ENCODE measurements at places on chromosomes 6 and 20. TPM values are rescaled to one million over a fixed set of nuclear protein-coding genes. Genes with fewer than 3 reads are reported as not detected.

The CD24 gene
- total RNA-seq: 1,371 TPM

DNA sequence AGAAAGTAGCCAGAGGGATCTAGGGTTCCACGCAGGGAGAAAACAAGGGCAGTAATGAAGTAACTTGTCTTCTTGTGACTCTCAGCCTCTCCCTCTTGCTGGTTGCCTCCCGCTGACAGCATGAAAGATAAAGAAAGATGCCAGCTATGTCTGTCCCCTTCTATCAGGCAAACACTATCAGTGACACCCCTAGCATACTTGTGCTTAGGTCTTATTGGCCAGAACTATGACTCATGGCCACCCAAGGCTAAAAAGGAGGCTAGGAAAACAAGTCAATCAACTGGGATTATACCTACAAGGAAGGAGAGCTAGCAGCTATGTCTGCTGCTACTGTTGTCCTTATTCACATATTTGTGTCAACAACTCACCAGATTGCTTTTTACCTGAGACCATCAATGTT is 206.8 kb upstream of the SOX4 start:
- peak; percentile 84 for ATAC-seq

DNA sequence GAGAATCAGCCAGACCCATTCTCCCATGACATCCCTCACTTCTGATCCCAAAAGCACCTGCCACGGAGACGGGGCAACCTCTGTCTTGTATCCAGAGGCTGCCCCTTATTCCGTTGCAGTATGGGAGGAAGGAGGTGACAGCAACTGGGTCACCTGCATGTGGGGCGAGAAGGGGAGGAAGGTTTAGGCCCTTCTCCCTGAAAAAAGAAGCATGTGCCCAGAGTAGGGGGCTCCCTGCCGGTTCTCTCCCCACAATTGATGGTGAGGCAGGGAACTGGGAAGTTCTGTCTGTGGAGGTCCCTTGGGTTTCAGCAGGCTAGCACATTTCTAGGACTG is 49.3 kb upstream of the FANCE start:
- ATAC-seq: no peak

DNA sequence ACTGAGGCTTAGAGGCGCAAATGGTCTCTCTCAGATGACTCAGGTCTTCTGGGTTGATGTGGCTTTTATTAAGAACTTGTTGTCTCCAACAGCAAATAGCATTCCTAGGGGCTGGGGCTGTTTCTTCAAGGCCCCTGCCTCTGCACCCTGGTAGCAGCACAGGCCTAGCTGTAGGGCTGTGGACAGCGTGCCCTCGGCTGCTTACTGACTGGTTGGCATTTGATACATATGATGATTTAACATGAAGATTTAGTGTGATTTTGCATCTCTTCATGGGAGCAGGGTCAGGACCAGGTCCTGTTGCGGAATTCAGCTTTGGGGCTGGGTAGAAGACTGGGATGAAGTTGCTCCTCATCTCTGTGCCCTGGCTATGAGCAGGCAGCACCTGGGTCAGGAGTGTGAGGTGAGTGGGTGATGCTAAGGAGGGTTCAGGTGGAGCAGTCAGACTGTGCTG is 24.3 kb upstream of the IER3 start:
- peak; percentile 28 for ATAC-seq

DNA sequence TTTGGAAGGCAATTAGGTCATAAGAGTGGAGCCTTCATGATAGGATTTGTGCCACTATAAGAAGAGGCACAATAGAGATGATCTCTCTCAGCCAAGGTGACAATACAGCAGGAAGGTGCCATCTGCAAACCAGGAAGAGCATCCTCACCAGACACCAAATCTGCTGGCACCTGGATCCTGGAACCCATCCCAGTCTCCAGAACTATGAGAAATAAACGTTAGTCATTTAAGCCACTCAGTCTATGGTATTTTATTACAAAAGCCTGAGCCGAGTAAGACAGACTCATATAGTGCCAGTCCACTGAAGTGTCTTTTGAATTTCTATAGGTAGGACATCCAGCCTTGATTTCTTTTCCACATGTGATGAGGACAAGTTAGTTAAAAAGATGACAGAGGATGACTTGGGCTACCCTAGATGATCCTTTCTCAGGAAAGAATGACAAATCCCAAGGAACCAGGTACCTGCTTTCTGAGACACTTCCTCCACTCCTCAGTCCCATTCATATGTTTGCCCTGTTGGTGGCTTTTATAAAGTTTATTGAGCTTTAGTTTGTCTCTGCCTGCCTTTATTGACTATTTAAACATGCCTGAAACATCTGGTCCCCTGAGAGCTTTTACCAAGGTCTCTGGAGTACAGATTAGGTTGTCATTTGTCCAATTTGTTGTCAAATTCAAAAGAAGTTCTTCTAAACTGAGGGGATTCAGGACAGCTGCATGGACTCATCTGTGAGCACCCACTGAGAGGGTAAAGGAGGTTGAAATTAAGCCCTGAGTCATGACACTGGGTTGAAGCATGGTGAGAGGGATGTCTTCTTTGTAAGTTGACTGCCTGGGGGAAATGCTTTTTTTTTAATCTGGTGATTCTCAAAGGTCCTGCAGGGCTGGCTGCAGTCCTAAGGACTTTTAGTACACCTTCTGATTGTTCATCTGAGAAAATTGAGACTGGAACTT is 165.0 kb upstream of the PLCB4 start:
- no peak for ATAC-seq
